ENCODE measurements at places on chromosomes 11 and 22.

- no peak for DNase-seq
These were observed 21.6 kb downstream of the MAFF start for GRCh38 chr22:38223289-38223960.

GRCh38 chr11:45180179-45180847 lies 33.9 kb downstream of the PRDM11 start:
- DNase-seq = no peak

DNA sequence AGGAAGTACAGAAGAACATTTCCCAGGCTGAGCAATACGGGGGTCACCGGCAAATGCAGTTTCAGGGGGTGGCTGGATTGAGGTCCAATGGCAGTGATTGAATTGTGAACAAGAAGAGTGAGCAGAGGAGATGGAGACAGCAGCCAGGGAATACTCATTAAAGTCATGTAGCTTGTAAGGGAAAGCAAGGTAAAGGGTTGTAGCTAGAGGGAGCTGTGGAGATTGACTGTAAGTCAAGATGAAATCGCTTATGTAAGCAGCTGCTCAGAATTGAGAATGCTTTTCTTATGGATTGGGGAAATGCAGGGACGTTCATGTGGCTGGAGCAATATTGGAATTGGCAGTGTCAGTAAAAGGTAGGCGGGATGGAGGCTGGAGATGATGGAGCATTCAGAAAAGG lies 111.4 kb upstream of the TBCEL start:
- DNase-seq = no peak

DNA sequence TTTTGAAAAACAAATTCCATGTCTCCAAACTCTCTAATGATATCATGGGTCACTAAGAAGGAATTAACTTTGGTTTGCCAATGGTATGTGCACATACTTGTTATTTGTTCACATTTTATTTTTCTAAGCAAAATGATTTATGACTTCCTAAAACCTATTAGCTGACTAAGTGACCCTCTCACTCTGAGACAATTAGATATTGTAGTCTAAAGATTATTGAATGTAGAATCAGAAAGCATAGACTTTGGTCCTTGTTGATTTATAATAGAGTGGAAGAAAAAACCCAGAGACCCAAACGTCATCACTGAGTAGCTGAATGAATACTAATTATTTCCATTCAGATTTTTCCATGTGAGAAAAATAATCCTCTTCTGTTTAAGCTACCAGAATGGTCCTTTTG lies 243.5 kb upstream of the ANO3 start:
- DNase-seq = no peak

DNA sequence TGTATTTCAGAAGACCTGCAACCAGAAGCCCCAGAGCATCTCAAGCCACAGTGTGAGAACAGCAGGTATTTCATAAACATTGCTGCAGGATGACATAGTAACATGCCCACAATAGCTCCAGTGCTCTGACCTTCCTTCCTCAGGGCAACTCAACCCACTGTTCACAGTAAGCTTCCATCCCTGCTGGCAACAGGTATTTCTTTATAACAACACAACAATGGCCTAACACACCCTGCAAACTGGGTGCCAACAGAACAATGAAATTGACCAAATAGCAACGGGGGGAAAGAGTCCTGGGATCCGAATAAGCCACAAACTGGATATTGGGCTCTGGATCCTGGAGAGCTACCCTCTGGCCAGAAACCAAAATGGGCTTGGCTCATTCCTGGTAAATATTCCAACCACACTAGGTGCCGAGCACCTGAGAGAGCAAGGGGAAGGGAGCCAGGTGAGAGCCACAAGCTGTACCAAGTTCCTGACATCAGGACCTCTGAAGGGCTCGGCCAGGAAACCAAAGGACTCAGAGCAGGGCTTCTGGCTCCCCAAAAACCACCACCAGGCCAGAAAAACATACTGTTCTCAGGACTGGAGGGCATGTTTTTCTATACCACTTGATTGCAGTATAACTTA lies 99.5 kb downstream of the MICAL3 start:
- DNase-seq = no peak

DNA sequence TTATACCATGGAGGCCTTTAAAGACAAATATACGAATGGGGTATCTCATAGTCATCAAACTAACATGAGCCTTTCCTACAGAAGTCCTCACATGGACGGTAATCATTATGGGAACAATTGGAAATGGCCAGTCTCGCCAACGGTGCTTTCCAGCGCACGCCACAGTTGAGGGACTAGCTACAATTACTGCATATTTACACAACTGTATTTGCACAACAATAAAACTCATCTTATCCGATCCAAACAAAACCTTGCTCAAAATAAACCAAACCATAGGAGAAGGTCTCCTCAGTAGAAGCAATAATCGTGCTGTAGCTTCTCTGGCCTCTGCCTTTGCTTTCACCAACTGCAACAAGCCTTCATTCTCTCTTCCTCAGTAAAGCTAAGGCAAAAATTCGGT lies 5.9 kb downstream of the CADM1 start:
- DNase-seq = no peak

GRCh38 chr11:57203359-57203758 lies 21.6 kb downstream of the LRRC55 start:
- DNase-seq = no peak

GRCh38 chr22:50403701-50404101 lies 60.6 kb downstream of the PPP6R2 start:
- no peak for DNase-seq

DNA sequence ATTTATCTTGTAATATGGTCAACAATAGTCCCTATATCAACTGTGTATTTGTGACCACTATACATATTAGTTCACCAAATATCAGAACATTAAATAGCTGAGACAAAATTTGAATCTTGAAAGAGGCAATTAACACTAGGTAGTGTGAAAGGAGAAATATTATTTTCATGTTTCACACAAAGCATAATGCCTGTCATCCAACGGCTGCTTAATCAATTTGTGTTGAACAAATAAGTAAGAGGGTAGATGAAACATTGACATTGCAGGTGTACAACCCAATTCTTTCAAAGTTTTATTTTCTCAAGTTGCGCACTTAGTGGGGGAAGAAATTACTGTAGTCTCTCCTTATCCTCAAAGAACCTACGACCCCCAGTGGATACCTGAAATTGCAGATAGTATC lies 3.4 kb upstream of the OR8I2 start:
- DNase-seq = no peak

- DNase-seq = no peak
These were observed 41.9 kb downstream of the SNX19 start for GRCh38 chr11:130874396-130874795.

DNA sequence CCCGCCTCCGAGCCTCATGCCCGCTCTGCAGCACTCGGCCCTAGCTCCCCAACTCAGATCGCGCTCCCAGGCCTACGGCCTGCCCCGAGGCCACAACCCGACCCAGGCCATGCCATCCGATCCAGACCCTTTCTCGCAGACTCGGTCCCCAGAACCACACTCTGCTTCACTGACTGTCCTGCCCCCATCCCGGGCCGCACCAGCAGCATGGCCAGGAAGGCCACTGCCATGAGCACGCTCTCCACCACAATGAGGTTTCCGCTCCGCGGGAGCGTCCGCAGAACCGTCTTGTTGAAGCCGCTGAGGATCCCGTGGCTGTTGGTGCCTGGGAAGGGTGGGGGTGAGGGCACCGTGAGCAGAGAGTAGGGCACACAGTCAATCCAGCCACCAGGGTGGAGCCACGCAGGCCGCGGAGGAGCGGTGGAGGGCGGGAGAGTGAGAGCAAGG lies 6.4 kb downstream of the UNC93B1 start:
- no peak for DNase-seq

DNA sequence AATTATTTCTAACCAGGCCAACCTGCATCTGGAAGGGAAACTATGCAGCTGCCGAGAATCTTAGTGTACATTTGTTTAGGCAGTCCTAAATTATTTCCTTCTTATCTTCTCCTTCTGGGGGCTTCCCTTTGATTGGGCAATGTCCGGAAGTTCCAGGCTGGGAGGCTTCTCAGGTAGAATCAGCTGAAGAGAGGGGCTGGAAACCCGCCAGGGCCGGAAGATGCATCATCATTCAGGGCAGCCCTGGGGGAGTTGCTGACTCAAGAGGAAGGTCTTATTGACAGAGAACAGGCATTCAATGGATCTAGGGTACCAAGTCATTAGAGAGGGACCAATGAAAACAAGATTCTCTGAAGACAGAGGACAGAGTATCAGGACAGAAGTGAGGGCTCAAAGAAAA lies 150.7 kb downstream of the BLID start:
- DNase-seq = no peak

DNA sequence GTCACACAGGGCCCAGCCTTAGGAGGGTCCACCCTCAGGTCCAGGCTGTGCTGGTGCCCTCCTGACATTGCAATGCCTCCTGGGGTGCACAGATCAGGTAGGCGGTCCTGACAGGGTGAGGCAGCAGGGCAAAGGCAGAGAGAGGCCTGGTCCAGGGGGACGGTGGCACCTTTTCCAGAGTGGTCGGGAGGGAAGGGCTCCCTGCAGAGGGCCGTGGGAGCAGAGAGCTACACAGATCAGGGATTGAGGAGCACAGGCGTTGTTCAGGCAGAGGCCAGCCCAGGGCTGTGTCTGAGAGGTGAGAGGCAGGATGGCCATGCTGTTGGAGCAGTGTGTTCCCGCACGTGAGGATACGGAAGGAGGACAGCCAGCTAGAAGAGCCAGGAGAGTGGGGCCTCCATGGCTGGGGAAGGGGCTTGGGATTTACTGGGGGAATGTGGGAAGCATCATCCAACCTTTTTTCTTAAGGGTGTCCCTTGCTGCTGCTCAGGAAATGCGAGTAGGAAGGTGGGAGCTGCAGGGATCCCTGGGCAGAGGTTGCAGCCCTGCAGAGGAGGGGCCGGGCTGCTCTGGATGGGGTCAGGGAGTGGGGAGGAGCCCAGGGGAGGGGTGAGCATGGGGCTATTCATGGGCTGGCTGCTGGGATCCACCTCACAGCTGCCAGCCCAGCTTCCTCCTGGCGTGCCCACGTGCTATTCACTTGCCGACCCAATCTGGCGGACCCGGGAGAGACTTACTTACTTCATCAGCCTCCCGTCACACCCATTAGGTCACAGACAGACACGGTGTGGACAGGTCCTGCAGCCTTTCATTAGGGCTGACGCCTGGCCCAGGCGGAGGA lies 1516.4 kb downstream of the TBC1D22A start:
- no peak for DNase-seq

- DNase-seq = no peak
These were observed 16.1 kb downstream of the LRP5 start for GRCh38 chr11:68328374-68329091.

Data from GM12878 (cell line).